ENCODE measurements at places on chromosomes 5 and 9.

DNA sequence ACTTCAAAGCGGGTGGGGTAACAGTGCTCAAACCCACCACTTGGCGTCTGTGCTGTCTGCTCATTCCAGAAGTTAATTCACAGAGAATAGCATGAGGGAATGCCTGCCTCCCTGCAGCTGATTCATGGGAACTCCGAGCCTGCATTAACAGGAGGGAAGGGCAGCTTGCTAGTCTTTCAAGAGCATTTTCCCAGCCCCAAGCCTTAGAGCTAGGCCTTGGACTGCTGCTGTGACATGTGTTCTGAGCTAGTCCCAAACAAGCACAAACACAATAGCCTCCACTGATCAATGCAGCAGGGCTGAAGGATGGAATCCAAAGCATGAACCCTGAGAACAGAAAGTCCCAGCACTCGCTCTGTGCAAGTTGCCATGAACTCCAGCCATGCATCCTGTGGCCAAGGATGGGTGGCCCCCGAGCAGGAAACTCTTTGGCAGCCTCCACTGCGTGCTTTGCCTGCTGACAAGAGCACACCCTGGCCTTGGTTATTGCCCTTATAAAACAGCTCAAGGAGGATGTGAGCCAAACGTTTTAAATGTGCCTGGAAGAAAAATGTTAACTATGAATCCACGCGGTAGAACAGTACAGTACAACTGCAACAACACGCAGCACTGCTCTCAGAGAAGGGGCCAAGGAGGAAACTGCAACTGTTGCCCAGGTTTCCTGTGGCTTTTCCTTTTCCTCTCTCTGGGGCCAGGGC lies 653.1 kb upstream of the KLF4 start:
- DNase-seq, result peak; percentile 83

GRCh38 chr9:73264631-73265030 lies 113.0 kb downstream of the ANXA1 start:
- DNase-seq, result no peak

DNA sequence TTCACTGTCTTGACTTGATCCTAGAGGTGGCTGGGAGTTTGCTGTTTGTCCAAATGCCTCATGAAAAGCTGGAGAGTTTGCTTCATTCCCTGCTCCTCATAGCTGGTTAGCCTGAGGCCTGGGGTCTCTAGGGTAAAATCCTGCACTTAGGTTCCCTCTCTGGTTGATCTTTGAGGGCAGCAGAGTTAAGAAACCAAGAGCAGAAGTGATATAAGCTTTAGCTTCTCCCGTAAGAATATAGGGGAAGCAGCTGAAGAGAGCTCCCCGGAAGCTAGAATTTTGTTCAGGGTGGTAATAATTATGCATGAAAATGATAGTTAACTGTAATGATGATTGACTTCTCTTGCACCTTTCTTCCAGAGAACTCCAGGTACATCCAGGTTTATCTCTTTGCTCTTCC lies 1.4 kb downstream of the FAM53C start:
- DNase-seq, result no peak

- no peak for DNase-seq
Observed at GRCh38 chr9:130977811-130978221, 31.2 kb upstream of the LAMC3 start.

DNA sequence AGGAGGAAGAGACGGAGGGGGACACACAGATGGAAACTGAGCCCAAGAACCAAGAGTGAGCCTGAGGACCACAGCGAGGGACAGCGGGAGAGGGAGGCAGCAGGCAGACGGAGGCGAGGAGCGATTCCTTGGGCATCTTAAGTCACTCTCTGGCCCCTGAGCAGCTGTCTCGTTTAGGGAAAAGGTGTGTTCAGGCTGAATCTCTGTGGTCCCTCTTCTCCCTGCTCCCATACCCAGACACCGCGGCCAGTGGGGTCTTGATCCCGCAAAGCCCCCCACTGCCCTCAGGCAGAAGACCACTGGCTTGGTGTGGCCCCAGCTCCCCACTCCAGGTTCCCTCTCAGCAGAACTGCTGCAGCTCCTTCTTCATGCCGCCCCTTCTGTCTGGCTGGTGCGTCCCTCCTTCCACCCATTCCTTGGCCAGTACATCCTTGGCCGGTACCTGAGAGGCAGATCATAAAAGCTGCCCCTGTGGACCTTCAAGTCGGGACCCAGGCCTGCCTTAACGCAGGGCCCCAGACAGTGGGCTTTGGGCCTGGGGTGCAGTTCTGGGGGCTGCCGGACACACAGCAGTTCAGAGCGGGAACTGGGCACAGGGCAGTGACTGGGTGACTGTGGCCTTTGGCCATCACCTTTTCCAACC lies 5.8 kb upstream of the RALGDS start:
- no peak for DNase-seq

DNA sequence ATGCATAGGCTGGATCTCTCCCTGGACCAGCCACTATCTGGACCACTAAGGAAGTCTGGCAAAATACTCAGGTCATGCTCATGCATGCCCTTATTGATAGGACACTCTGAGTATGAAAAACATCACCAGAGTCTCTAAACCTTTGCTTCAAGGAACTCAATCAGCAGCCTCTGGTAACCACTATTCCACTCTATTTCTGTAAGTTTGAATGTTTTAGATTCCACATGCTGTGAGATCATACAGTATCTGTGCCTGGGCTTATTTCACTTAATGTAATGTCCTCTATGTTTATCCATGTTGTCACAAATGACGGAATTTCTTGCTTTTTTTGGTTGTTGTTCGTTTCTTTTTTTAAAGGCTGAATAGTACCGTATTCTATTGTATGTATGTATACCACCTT lies 68.3 kb downstream of the TARS1 start:
- DNase-seq, result peak; percentile 37

DNA sequence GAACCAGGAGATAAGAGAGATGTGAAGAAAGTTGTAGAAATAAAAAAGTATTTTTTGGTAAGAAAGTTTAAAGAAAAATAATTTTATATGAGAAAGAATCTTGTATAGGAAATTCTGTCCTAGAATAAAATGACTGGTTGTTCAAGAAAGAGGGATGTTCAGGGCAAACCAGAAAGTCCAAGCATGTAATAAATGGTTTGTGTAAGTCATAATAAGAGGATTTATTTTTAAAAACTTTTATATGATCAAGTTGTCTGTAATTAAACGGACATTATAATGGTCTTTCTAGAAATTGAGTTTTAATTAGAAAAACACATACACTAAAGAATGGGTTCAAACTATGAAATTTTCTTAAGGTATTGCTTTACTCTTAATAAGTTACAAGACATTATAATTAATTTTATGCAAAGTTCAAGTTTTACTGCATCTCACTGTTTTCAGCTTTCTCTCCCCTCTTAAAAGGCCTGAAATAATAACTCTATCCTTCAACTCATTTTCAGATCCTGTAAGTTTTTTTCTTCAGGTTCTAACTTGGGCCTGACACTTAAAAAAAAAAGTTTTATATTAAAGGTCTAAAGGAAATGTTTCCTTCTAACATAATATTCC lies 56.1 kb upstream of the ZNF300 start:
- no peak for DNase-seq

- peak; percentile 72 for DNase-seq
Observed at GRCh38 chr9:132575005-132575609, 7.3 kb upstream of the BARHL1 start.

DNA sequence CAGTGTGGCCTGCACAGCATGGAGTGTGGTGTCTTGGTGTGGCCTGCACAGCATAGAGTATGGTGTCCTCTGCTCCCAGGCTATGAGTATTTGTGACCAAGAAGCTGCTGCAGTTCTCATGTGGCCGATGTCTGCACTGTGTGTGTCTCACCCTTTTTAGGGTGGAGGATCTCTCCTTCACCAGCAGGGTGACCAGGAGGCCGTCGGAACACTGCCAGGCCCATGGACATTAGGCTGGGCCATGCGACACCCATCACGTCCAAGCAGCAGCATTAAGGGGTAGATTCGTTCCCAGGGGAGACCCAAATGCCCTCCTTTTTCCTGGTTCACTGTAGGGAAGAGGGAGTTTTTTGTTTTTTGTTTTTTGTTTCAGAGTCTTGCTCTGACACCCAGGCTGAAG lies 115.3 kb upstream of the SPIN1 start:
- DNase-seq, result no peak

GRCh38 chr5:127409246-127409917 lies 108.1 kb upstream of the PRRC1 start:
- DNase-seq, result no peak

GRCh38 chr5:125965577-125965976 lies 457.6 kb upstream of the GRAMD2B start:
- no peak for DNase-seq

- DNase-seq, result no peak
Observed at GRCh38 chr9:128473104-128473503, 17.3 kb downstream of the ODF2 start.

- no peak for DNase-seq
Observed at GRCh38 chr9:74497748-74498620, 849 bp downstream of the RORB start.

- DNase-seq, result no peak
Observed at GRCh38 chr5:149280802-149281201, 9.1 kb downstream of the AFAP1L1 start.

Measured in fibroblast of upper back skin (primary cell).